Stimulated activated CD8-positive, alpha-beta memory T cell treated with anti-CD3 and anti-CD28 coated beads, Interleukin-4, amount 100 ng/mL, for 48 hours (primary cell): ENCODE measurements at places on chromosomes 3 and 15.

GRCh38 chr3:49411535-49411967, 225 bp downstream of the RHOA start:
- peak; percentile 65 for DNase-seq

- DNase-seq = peak; percentile 50
These were observed 41.1 kb upstream of the RASGRP1 start for GRCh38 chr15:38605744-38606143.

- no peak for DNase-seq
These were observed 462.9 kb upstream of the PROK2 start for GRCh38 chr3:72247645-72248388.

DNA sequence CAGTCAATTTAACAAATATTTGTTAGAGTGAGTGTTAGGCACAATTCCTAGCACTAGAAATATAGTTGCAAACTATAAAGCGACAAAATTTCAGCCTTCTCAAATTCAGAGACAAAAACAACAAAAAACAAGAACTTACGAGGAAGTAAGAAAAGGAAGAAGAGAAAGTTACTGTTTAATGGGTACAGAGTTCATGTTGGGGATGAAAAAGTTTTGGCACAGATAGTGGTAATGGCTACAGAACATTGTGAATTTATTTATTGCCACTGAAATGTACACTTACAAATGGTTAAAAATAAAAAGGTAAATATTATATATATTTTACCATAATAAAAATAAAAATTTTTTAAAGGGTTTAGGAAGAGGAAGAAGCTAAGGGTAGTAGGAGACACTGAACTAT, 21.3 kb downstream of the CCDC14 start:
- DNase-seq = no peak

DNA sequence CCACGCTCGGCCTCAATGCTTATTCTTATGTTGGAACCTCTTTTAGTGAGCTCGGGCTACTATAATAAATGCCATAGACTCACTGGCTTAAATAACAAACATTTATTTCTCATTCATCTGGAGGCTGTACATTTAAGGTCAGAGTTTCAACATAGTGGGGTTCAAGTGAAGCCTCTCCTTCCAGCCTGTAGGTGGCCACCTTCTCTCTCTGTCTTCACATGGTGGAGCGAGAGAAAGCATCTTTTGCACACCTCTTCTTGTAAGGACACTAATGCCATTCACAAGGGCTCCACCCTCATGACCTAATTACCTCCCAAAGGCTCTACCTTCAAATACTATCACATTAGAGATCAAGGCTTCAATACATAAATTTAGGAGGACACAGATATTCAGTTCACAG, 520.3 kb upstream of the EPHA6 start:
- DNase-seq = no peak

- no peak for DNase-seq
These were observed 15.6 kb downstream of the DCBLD2 start for GRCh38 chr3:98885851-98886250.

DNA sequence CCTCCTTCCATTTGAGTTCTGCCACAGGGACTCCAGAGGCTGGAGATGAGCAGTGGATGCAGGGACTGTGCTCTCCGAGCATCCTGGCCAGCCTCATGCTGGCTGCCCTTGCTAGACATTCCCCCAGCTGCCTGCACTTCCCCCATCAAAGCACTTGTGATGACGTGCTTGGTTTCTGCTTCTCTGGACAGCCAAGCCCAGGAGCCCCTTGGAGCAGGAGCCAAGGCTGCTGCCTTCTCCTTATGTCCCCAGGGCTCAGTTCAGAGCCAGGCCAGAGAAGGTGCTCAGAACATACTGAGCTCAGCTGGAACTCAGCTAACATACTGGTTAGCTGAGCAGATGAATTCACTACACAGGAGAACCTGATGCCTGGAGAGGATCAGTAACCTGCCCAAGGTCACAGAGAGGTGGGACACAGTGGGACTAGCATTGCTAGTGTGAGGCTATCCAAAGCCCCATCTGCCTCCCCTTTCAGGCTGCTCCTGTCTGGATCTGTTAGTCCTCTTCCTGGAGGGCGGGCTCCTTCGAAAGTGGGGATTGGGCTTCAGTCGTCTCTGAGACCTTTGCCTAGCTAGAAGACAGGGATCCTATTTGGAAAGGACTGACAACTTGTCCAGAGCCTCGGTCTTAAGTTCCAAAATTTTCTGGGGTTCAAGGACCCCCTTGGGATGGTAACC, 4.3 kb downstream of the PCBP4 start:
- no peak for DNase-seq

DNA sequence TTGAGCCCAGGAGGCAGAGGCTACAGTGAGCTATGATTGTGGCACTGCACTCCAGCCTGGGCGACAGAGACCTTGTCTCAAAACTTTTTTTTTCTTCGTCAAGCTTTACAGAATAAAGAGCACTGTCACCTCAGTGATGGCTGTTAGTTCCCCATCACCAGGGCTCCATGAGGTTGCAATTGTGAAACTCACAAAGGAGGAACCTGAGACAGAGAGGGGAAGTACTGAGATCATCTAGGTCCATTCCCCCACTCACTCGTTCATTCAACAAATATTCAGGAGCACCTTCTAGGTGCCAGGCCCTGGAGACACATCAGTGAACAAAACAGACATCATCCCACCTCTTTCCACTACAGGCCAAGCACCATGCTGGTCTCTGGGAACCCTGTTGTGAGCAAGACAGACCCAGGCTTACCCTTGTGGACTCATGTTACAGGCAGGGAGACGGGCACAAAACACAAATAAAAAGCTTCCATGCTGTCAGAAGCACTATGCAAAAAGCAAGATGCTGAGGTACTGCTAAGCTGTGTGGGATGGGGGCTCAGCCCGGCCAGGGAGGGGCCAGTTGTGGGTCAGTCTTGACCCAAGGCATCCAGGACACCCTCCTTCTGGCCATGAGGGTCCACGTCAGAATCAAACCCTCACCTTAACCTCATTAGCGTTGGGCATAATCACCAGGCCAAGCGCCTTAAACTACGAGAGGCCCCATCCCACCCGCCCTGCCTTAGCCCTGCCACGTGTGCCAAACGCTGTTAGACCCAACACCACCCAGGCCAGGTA, 2.1 kb upstream of the RHO start:
- DNase-seq = no peak

- no peak for DNase-seq
These were observed 32.1 kb downstream of the FAM174B start for GRCh38 chr15:92623435-92623834.

GRCh38 chr3:33931512-33931911, 133.1 kb downstream of the PDCD6IP start:
- DNase-seq = no peak

GRCh38 chr3:100836661-100837060, 127.4 kb downstream of the TFG start:
- DNase-seq = no peak

DNA sequence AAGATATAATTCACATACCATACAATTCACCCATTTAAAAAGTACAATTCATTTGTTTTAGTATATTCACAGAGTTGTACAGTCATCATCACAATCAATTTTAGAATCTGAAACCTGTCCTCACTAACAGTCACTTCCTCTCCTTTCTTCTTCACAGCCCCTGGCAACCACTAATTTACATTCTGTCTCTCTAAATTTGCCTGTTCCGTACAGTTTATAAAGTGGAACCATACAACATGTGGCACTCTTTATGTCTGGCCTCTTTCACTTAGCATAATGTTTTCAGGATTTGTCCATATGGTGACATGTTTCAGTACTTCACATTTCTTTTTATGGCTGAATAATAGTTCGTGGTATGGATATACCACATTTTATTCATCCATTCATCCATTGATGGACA, 22.7 kb downstream of the ERICH6 start:
- DNase-seq = no peak

DNA sequence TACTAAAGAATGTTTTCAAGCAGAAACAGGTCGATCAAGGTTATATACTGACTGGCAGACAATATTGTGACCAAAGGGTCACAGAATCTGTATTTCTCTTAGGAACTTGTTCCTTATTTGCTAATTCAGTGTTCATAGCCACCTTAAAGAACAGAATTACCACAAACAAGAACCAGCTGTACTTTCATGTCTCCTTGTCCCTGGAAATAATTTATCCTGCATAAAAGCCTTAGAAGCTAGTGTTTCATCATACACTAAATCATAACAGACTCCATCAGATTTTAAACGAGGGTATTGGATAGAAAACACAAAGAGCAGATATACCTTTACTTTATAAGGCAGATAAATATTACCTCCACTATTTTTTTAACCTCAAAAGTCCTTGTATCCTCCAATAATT, 6.4 kb downstream of the DNAJC19 start:
- no peak for DNase-seq

- no peak for DNase-seq
These were observed 1.3 kb downstream of the PAQR9 start for GRCh38 chr3:142962175-142962519.

DNA sequence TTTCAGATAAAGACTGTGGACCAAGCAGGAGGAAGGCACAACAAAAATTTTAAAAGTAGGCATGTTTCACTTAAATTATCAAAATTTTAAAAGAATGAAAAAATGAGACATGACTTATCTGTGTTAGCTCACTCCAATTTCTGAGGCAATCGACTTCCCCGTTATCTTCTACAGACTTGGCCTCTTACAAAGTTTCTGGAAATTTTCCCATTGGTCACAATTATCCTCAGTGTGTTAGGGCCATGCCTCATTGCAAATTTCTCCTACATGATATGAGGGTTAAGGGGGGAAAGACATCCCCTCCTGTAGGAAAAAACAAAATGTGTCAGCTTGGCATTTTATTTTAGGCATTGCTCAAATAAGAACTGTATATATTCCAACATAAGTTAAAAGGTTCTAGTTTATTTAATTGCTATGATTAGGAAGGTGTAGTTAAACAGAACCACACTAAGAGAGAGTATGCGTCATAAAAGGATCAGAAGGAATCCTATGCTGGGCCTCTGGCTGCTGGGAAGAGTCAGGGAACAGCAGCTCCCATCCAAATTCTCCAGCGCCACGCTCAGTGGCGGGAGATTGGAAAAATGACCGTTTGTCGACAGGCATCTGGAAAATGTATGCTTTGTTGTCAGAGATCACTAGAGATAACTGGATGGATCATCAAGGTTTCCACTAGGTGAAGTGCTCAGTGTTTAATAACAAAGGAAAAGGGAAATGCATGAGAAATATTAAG, 463.6 kb upstream of the NR2F2 start:
- no peak for DNase-seq

GRCh38 chr3:4900298-4900697, 78.9 kb upstream of the BHLHE40 start:
- no peak for DNase-seq
